Tibial artery (tissue), 4 donors: ENCODE measurements at places on chromosomes 6 and 20.
A peak's percentile ranks its signal among the peaks of the same experiment; 100 is the strongest.

GRCh38 chr20:19070681-19071445 lies 141.6 kb upstream of the SLC24A3 start:
- no peak for DNase-seq

DNA sequence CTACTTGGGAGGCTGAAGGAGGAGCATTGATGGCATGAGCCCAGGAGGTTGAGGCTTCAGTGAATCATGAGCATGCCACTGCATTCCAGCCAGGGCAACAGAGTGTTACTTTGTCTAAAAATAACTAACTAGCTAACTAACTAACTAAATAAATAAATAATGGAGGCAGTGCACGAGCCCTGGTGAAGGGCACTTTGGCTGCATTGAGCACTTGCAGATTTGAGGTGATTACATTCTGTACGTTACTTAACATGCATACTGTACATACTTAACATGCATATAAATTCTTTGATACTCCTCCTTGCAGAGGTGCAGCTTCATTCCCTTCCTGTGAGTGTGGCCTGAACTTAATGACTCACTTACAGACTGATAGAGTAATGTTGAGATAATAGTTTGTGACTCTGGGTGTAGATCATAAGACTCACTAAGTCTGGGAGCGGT lies 10.7 kb downstream of the HLA-A start:
- DNase-seq = no peak

DNA sequence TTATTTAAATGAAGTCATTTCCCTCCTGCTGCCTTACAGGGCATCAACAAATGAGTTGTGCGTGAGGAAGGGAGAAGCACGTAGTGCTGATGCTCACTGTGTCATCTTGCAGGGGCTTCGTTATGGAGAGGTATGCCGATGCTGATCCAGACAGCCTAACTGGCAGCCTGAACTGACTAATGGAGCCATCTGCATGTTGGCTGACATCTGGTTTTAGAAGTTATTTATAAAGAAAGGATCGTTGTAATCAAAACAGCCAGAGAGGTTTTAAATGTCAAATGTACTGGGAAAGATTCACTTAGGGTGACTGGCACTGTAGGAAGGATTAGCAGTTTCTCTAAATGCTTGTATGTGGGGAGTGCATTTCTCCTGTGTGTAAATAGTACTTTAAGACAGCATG lies 54.6 kb downstream of the FARS2 start:
- DNase-seq = no peak

- peak; percentile 74 for DNase-seq
Measured at GRCh38 chr20:58309591-58310290, at the start of gene RAB22A. Gene RAB22A, plus strand, starts transcription at chr20:58309715. Its CDS starts 262 bp downstream, at chr20:58309977.

DNA sequence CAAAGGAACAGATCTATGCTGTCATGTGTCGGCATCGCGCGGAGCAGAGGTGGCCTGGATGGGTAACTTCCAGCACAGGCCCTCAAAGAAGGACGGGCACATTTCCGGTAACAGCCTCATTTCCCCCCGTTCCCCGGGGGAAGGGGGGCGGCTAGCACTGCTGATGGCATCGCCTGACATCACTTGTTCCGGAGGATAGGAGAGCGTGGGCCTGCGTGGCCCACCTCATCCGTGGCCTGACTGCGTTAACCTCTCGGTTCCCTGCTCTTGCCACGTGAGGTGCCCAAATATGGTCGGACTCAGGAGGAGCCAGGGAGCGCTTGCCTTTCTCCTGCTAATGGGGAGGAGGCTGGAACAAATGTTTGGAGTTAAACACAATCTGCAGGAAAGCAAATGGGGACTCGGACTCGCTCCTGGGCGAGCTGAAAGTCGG lies at the start of gene AKAP12:
AKAP12 (plus strand) TSS at position 365 of the 433 bp plus-strand sequence. CDS start 596 bp downstream, outside the sequence.
- peak; percentile 43 for DNase-seq

- no peak for DNase-seq
Measured at GRCh38 chr20:20638878-20639277, 73.6 kb downstream of the RALGAPA2 start.

- no peak for DNase-seq
Measured at GRCh38 chr6:56292505-56293181, 45.3 kb upstream of the COL21A1 start.

- no peak for DNase-seq
Measured at GRCh38 chr6:64717281-64717680, 989.7 kb downstream of the EYS start.

DNA sequence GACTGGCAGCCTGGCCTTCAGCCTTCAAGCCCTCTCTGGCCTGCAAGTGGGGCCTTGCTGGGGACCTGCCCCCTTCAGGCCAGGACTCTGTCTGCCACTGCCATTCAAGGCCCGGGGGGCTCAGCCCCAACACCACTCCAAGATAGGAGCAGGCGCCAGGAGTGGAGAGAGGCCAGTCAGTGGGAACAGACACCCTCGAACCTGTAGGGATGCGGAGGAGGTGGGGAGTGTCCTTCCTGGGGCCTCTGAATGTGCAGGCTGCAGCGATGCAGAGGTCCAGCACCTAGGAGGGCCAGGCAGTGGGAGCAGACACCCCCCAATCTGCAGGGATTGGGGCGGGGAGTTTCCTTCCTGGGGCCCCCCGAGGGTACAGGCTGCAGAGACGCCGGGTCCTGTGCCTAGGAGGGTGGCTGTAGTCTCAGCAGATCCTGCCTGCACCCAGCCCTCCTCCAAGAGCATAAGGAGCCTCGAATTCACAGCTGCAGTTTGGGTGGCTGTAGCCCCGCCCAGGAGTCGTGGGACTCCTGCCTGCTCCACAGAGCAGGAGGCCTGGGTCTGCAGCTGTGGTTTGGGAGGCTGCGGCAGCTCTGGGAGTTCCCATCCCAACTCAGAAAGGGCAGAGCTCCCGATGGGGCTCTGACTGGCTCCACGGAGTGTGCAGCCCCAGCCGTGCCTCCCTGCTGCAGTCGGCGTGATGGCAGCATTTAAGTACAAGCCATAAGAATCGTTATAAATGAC lies 33.1 kb downstream of the NR2E1 start:
- no peak for DNase-seq

DNA sequence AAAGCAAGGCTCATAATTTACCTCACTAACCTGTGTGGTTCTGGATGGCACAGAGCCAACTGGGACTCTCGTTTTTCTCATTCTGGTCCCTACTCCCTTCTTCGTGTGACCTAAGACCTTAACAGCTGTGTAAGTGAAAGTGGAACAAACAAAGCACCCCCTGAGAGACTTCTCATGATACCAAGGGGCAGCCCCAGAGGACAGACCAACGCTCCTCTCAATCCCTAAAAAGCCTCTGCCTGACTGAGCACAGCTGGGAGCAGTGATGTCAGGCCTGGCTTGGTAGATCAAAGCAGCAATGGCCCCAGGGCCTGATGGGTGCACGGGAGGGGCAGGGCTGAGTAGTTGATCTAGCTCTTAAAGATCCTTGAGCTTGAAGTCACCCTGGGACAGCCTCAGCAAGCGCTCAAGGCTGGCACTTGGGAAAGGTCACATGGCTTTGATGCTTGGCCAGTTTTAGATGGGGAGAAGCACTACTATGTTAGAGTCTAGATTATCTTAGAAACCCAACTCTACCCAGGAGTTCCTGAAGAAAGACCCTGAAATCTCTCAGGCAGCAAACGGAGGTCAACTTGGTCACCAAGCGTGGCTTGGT lies 16.2 kb upstream of the TGM2 start:
- no peak for DNase-seq

GRCh38 chr6:118804091-118804490 lies 89.9 kb upstream of the ASF1A start:
- DNase-seq = no peak

- no peak for DNase-seq
Measured at GRCh38 chr6:69768664-69769063, 28.1 kb downstream of the LMBRD1 start.

DNA sequence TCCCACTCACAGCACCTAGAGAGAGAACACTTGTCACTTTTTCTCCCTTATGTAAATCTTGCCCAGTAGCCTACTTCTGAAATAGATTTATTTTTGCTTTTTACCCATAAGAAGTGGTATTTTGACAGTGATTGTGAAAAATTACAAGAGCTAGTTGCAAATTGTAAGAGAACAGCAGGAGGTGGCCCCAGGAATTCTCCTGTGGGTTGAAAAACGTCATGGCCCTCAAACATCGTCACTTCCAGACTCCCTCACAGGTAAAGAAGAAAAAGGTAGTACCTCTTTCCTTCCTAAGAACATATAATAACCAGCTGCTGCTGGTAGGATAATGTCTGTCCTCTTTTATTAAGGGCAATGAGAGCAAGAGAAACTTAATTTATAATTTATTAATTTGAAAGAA lies 69.5 kb upstream of the LAMP5 start:
- DNase-seq = no peak

DNA sequence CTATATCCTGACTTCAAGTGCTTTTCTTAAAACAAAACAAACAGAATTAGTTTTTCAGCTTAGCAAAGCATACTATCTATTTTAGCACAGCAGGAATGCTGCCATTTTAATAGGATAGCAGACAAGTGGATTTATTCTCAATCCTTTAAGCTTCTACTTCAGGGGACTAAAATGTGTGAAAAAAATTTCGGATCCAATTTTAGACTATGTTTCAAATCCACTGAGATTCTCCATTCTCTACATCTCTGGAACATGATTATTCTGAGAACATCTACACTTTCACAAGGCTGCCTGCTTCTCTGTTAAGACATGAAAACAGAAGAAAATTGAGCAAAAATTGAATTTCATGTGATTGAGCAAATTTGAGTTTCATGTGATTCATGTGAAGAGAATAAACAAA lies 1321.3 kb downstream of the HACE1 start:
- DNase-seq = no peak

- no peak for DNase-seq
Measured at GRCh38 chr6:114564302-114564933, 221.6 kb upstream of the HS3ST5 start.

GRCh38 chr6:18410412-18410811 lies 23.3 kb downstream of the RNF144B start:
- no peak for DNase-seq

- DNase-seq = no peak
Measured at GRCh38 chr6:31710523-31711219, 4.0 kb downstream of the LY6G6F start.

- no peak for DNase-seq
Measured at GRCh38 chr20:9134346-9134745, 65.5 kb downstream of the PLCB4 start.

- no peak for DNase-seq
Measured at GRCh38 chr6:159212028-159212427, 42.8 kb downstream of the FNDC1 start.

DNA sequence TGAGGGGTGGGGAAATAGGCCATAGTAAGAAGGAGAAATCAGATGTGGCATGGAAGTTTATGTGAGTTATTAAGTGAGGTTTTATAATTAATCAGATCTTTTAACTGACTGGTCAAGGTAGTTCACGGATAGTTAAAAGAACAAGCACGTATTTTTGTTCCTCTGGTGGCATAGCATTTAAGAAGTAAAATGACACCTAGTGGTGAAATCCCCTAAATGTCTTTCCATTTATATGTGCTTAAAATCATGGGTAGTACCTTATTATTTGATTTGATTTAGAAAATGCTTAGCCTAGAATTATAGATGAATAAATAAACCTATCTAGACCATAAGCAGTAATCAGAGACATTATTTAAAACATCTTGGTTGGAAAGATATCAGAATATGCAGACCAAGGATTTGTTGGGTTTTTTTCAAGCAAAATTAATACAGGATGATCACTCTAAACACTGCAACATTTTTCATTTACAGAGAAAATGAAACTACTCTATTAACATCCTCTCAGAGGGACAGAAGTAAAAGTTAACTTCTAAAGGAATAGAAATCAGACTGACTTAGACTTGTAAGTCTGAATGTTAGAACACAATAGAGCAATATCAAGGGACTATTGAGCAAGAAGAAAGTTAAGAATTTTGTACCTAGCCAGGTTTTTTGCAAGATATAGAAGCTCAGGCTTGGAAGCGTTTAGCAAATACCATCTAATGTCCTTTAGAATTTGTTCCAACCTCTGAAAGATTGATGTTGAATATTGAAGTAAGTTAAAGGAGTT lies 81.1 kb downstream of the STXBP5 start:
- no peak for DNase-seq

- DNase-seq = no peak
Measured at GRCh38 chr6:43878823-43879495, 108.9 kb downstream of the VEGFA start.

GRCh38 chr6:107816818-107817217 lies 7.3 kb downstream of the SCML4 start:
- DNase-seq = no peak

- DNase-seq = no peak
Measured at GRCh38 chr20:682123-682522, 6.5 kb upstream of the SCRT2 start.

GRCh38 chr6:111979633-111980032 lies 74.3 kb upstream of the CCN6 start:
- no peak for DNase-seq

- DNase-seq = peak; percentile 94
Measured at GRCh38 chr6:37171970-37172812, 2.2 kb downstream of the PIM1 start.

DNA sequence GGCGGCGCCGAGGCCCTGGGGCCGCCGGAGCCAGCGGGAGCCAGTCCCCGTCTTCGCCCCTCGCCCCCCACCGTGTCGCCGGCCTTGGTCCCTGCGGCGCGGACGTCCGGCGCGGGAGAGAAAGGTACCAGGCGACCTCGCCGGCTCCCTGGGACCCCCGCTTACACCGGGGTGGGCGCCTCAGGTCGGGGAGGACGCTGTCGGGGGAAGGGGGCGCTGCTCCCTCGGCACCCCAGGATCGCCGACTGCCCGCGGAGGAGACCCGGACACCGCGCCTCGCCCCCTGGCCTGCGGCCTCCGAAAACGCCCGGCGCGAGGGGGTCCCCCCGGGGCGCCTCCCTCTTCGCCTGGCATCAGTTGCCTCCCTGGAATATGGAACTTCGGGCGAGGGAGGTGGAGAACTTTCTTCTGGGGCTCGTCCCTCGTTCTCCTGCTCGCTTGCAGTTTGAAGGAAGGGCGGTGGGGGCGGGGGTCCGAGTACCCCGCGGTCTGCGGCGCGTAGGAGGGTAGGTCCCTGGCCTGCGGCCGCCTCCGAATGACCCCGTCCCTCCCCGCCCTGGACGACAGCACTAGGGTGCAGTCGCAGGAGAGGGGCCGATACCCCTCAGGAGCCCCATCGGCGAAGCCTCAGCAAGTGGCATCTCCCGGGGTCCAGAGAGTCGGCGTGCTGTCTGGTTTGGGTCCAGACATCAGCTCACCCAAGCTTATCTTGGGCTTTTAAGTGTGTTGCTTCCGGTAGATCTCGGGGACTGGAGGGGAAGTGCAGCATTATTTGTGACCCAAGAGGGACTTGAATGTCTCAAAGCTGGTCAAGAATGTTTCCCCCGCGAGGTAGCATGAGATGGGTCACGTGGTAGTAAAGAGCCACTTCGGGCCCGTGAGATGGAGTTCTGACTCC lies 549 bp downstream of the ANKRD6 start:
- DNase-seq = peak; percentile 37

- no peak for DNase-seq
Measured at GRCh38 chr20:57102566-57102965, 163.9 kb downstream of the BMP7 start.

- DNase-seq = no peak
Measured at GRCh38 chr6:39029156-39030011, 19.2 kb upstream of the GLP1R start.

GRCh38 chr20:43987531-43987930 lies 72.9 kb downstream of the TOX2 start:
- no peak for DNase-seq
